GM04503 (cell line): ENCODE measurements at places on chromosomes 5 and 9.

DNA sequence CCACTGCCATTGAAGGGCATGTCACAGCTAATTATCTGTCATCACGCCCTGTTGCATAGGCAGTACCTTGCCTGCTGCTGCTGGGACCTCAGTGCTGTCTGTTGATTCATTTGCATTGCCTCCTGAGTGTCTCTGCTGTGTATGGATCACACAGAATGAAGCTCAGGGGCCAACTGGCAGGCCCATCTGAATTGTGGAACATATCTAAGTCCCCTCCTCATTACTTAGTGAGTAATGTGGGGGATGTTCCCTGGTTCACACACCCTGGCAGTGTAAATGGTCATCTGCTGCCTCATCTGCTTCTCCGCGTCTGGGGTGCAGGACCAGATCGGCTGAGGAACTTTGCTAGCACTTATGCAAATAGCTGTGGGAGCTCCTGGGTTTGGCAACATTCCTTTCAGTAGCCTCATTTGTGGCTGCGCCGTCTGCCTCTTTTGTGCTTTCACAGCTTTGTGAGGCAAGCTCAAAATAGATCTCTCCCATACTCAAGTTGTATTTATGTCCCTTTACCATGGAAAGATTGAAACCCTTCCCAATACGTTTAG, 25.4 kb downstream of the TYRP1 start:
- DNase-seq = no peak

GRCh38 chr9:14006386-14007187, 307.4 kb downstream of the NFIB start:
- DNase-seq = no peak

DNA sequence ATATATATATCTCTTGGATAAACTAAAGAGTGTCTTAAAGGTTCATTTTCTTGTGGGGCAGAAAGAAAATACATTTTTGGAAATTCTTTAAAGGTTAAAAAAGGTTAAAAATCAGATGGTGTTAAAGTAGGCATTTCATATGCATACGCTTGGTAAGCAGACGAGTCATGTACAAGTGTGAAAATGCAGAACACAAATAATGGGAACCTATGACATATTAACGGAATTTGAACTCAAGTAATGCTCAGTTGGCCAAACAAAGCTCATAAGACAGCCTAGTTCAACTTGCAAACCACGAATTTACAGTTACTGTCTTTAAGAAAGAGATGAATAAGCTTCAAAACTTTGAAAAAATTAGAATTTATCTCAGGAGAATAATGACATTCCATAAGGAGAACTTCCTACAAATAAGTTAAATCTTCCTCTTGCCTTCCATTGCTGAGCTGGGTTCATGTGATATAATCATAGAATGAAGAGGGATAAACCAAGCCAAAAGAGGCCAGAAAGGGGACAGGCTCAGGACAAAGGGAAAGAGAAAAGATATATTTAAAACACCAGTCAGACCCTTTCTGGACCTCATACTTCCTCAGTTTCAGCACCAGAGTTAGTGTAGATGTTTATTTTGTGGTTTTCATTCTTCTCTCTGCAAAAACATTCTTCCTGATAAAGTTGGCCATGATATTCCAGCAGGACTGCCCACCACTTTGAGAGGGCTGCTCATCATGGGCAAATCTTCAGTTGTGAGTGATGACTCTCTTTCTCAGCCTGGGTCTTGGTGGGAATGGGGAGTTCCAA, 256.7 kb upstream of the CD180 start:
- DNase-seq = no peak

DNA sequence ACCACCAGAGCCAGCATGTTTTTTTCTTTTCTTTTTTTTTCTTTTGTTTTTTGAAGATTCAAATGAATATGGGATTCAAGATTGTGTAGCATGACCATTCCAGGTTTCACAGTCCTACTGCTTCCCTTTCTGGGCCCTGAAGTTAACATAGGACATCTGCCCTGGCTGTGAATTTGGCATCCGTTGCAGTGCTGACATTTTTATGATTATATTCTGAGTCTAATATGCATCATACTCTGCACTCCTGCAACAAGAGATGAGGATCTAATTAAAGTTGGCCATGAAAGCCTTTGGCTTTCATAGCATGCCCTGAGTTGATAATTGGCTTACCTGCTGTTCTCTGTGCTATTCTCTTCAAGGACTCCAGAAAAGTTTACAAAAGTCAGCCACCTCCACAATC, 29.8 kb downstream of the C5orf22 start:
- peak; percentile 31 for DNase-seq

- DNase-seq = no peak
These were observed 159.8 kb upstream of the MEF2C start for GRCh38 chr5:89042746-89043145.

- DNase-seq = no peak
These were observed 113.0 kb upstream of the PCA3 start for GRCh38 chr9:76651119-76651705.

DNA sequence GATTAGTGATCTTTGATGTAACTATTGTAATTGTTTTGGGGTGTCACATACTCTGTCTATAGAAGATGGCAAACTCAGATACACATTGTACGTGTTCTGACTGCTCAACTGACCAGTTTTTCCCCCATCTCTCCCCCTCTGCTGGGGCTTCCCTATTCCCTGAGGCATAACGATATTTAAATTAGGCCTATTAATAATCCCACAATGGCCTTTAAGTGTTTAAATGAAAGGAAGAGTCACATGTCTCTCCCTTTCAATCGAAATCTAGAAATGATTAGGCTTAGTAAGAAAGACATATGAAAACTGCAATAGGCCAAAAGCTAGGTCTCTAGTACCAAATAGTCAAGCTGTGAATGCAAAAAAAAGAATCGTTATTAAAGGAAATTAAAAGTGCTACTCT, 265.6 kb downstream of the TMEM232 start:
- no peak for DNase-seq

GRCh38 chr5:95784514-95785302, 37.8 kb downstream of the GLRX start:
- no peak for DNase-seq

- no peak for DNase-seq
These were observed 290.5 kb upstream of the MEF2C start for GRCh38 chr5:89173528-89173927.
